Metanephros (tissue), 2 donors: ENCODE measurements at places on chromosomes 4 and X. TPM values are rescaled to one million over a fixed set of nuclear protein-coding genes. Genes with fewer than 3 reads are reported as not detected.

MAGEA11 gene
- not detected for total RNA-seq

KLB gene
- total RNA-seq, result 0.18 TPM

SLC6A14 gene
- not detected for total RNA-seq

HMGB2 gene
- total RNA-seq, result 107 TPM

SYN1 gene
- 0.64 TPM for total RNA-seq

RPS6KA6 gene
- total RNA-seq, result 10.8 TPM

COX7B2 gene
- not detected for total RNA-seq

SYP gene
- total RNA-seq, result 2.3 TPM

PRKX gene
- 15.9 TPM for total RNA-seq

FAM3A gene
- total RNA-seq, result 23.9 TPM
